ENCODE measurements at places on chromosomes 6 and 20.

- no peak for DNase-seq
Measured at GRCh38 chr6:1445650-1446330, 56.4 kb downstream of the FOXF2 start.

DNA sequence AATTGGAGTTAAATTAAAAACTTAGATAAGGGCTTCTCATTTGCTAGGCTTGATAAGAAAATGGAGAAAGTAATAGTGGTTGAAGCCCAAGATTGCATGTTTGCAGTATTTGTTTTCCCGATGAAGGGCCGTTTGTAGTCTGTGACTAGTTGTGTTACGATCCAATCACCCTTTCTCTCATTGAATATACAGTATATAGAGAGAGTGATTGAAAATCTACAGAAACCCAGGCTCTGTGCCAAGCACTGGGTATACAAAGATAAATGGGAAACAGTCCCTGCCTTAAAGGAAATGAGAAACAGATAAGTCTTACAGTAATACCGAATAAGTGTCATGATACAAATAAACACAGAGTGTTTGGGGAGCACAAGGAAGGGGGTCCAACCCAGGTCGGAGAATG, 55.2 kb upstream of the CDKAL1 start:
- no peak for DNase-seq

DNA sequence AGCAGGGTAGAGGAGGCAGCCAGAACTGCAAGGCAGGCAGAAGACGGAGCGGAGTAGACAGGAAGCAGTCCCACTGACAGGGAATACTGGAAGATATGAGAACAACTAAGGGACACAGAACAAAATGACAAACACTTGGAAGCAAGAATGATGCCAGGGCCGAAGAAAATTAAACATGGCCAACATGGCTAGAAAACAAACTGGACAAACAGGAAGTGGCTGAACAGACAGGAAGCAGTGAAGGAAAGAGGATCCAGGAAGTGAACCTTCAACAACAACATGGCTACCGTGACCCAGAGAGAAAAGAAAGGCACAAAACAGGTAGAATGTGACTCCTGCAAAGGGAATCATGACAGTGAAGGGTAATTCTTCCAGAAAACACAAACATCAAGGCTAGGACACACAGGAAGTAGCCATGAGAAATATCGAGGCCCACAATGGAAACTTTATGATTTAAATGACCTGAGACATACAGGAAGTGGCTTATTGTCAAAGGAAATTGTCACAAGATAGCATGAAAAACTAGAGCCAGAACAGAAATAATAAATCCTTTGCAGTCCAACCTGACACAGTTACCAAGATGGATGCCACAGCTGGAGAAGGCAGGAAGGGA, 9.1 kb downstream of the COL11A2 start:
- no peak for DNase-seq

DNA sequence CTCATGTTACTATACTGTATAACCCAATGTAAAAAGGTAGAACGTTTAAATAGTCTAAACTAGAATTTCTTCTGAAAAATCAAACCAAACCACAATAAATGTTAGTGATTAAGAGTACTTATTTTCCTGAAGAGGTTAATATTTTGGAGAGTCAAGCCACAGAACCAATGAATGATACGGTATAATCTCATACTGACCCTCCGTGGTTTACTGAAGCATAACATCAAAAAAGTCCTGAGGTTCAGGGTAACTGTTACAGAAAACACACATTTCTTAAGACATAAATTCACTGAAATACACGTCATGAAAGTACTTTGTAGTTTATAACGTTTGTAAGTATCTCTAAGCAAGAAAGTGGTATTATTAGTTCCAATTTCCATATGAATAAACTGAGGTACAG, 28.9 kb downstream of the ESF1 start:
- no peak for DNase-seq

- no peak for DNase-seq
Measured at GRCh38 chr20:37007898-37008649, 56.6 kb upstream of the SAMHD1 start.

DNA sequence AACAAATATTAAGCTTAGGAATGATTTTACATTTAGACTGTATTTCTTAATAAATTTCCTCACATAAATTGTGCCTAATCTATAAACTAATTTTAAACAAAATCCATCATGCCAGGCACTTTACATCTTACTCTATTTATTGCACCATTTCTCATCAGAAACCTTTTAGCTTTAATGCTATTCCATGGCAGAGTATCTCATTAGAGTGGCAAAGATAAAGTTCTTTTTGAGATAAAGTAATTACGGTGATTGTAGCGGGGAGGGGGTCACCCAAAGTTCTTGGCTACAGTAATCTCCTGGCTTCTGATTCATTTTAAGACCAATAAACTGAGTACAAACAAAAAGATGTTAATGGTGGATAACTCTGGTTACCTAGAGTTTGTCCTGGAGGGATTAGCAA, 532.1 kb downstream of the PRKN start:
- no peak for DNase-seq

- no peak for DNase-seq
Measured at GRCh38 chr6:26482338-26482737, 17.8 kb upstream of the BTN1A1 start.

GRCh38 chr6:40958738-40959137, 80.3 kb downstream of the UNC5CL start:
- DNase-seq, result peak; percentile 30

GRCh38 chr6:68628161-68628560, 6.9 kb upstream of the ADGRB3 start:
- DNase-seq, result no peak

DNA sequence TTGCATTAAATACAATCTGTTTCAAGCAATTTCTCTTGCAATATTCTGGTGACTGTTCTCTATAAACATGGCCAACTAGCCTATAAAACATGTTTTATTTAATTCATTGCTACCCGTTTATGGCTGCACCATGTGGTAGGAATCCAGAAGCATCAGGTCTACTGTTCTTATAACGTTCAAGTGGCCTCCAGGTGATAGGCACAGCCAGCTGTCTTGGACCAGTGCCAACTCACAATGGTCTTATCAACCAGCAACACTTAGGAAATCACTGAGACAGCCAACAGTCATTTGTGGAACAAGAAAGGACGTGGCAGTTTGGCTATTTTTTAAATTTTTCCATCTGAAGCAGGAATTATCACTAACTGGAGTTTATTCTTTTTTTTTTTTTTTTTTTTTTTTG, 193.6 kb downstream of the NKAIN2 start:
- DNase-seq, result no peak

DNA sequence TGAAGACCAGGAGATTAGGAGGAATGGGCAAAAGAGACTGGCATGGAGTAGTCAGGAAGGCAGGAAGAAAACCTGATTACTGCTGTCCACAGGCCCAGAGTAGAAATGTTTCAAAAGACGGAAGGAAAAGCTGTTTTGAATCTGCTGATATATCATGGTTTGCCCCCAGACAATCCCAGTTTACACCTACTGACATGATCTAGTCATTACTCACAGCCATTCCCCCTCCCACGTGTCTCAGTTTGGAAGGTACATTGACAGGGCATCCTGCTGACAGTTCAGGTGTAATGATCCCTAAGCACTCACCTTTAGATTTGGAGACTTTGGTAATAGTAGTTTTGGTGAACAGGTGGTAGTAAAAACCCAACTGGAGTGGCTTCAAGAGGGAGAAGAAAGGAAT, 9.8 kb upstream of the TXNDC5 start:
- no peak for DNase-seq

DNA sequence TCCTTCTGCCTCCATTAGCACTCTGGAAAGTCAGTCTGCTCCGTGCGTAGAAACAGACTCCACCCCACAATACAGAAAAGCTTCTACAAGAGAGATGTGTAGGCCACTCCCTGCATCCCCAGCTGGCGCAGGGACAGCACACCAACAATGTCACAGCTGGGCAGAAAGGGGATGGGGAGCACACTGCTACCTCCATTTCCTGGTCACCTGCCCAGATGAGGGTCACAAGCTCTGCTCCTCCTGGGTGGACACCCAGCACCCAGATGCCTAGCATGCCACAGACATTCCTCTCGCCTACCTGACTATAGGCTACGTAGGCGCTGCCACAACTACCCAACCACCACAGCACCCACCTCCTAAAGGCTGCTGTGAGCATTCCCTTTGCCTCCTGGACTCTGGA, 12.2 kb downstream of the BEND3 start:
- DNase-seq, result no peak

GRCh38 chr20:38392356-38392755, 42.8 kb downstream of the SNHG17 start:
- DNase-seq, result no peak

DNA sequence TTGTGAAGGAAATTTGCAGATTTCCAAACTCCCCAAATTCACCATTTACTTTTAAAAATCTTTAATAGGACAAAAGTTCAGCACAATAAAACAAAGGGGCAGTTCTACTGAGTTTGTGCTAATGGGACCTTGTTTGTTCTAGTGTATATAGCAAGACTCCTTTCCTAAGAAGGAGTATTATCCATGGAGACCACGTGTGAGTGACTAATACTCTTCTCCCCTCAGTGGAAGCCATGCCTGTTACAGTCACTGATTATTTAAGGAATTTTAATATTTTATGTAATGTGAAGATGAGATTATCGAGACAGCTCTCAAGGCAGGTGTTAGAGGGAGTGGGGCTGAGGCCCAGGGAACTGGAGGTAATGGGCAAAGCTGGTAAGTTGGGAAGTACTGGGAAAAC, 16.4 kb upstream of the QKI start:
- DNase-seq, result no peak

- DNase-seq, result no peak
Measured at GRCh38 chr6:11878029-11878428, 99.4 kb upstream of the ADTRP start.

DNA sequence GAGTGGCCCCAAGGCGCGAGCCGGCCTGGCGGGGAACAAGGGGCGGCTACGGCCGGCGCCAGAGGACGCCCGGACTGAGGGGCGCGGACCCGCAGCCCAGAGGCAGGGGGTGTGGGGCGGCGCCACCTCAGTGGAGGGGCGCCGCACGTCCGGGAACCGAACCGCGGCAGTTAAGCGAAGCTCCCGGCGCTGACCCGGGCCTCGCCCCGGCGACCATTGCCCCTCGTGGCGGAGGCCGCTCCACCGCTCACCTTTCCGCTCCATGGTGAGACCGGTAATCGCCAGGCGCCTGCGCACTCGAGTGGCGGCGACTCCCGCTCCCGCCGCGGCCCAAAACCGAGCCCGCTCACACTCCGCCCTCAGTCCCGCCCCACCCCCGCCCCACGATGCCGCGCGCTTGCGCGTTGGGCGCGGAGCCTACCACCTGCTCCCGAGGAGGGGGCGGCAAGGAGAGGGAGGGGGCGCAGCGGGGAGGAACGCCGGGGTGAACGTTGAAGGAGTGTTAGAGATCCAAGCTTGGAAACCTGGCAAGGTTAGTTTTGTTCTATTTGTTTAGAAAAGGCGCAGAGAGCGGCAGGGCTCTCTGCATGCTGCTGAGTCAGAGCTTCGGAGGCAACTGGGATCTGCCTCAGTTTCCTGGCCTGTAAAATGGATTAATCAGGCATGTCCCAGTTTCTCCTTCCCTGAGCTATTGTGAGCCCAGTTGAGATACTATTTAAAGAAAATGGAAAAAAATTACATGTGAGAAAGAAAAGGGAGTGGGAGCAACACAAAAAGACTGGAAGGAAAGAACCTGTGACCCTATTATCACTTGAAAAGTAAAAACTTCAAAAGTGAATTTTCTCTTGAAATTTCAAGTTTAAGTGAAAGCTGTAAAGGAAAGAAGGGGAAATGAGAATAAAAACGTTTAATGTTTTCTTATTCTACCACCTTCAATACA, at the start of gene SRPK1:
Gene SRPK1, minus strand, starts transcription at position 306 of the 940 bp plus-strand sequence. Its CDS starts 42 bp downstream, at position 264.
- peak; percentile 83 for DNase-seq

DNA sequence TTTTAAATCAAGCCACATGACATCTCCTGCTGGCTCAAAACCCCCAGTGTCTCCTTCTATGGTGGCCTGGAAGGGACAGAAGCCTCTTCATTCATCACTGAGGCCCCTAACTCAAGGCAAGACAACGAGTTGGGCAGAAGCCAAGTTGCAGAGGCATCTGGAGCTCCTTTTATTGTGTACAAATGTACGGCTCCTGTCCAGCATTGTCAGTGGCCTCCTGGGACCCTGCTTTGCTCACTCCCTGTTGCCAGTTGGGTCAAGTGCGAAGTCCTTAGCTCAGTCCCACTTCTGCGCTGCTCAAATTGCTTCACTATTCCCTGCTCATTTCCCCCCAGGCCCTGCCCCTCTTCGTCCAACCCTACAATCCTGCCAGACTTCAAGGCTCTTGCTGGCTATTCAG, 181.2 kb upstream of the PMEPA1 start:
- no peak for DNase-seq

GRCh38 chr6:74646461-74646860, 559.4 kb downstream of the COL12A1 start:
- no peak for DNase-seq

DNA sequence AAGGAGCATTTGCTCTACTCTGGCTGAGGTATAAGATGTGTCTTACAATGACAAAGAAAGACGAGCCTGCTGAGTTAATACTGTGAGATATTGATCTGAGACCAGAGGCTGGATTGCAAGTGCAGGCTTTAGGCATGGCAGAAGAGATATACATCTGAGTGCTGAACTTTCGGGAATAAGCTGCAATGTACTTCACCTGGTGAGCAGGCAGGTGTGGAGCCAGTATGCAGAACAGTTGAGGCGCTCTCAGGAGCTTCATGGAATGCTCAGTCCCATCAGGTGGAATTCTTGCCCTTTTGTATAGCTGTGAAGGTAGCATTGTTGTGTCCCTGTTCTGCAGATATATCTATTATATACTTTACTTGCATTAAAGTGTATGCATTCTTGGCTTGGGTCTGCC, 179.3 kb upstream of the RIMS1 start:
- no peak for DNase-seq

DNA sequence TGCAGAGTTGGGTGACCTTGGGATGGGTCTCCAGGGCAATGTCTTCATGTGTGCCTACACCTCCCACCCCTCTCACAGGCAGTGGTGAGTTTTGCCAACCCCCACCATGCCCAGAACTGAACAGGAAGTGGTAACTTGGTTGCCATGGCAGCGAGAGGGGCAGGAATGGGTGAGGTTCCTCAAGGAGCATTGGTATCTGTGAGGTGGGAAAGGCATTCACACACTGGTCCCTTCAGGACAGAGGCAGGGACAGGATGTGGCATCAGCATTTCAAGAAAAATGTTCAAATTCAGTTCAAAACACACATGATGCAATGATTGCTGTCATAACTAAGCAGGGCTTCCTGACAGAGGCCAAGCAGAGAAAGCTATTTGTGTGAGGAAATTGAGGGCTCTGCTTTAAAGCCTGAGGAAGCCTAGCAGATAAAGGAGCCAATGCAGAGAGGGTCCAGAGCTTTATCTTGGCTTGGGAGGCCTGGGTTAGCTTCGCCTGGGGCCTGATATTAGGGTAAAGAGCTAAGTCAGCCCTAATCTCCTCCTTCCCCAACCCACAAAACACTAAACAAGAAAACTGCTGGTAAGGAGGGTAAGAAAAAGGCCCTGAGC, 551 bp downstream of the TREML2 start:
- peak; percentile 9 for DNase-seq

GRCh38 chr6:46062312-46062711, 46.7 kb upstream of the CLIC5 start:
- no peak for DNase-seq

DNA sequence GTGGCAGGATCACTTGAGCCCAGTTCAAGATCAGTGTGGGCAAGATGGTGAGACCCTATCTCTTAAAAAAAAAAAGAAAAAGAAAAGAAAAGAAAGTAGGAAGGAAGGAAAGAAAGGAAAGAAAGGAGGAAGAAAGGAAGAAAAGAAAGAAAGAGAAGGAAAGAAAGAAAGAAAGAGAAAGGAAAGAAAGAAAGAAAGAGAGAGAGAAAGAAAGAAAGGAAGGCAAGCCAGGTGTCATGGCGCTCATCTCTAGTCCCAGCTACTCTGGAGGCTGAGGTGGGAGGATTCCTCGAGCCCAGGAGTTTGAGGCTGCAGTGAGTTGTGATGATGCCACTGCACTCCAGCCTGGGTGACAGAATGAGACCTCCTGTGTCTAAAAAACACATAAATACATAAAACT, 11.5 kb upstream of the SRC start:
- no peak for DNase-seq

Measured in EL (cell line).